ENCODE measurements at places on chromosomes 16 and 17.

GRCh38 chr17:34885076-34885475, 76.2 kb downstream of the CCT6B start:
- no peak for DNase-seq

- no peak for DNase-seq
Observed at GRCh38 chr17:55062921-55063320, 94.4 kb downstream of the STXBP4 start.

GRCh38 chr16:57749101-57749692, 13.6 kb downstream of the KATNB1 start:
- peak; percentile 71 for DNase-seq

DNA sequence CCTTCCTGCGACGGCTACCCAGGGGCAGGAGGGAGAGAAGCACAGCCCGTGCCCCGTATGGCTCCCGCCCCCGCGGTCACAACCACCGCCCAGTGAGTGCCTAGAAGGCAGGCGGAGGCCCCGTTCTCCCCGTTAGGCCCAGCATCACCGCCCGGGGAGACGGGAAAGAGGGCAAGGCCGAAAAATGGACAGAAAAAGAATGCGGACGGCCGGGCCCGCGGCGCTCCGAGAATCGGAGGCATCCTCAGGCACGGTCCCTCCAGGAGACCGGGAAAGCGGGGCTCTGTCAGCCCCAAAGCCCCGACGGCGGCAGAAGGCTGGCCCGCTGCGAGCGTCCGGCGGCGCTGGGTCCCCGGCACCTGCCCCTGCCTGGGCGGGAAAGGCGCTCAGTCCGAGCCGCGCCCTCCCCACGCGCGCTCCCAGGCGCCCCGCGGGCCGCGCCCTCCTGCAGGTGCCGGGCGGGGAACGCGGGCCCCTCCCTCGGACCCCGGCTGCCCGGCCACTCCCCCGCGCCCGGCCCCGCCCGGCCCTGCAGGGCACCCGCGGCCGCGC, 407 bp downstream of the MCRIP1 start:
- DNase-seq = no peak

DNA sequence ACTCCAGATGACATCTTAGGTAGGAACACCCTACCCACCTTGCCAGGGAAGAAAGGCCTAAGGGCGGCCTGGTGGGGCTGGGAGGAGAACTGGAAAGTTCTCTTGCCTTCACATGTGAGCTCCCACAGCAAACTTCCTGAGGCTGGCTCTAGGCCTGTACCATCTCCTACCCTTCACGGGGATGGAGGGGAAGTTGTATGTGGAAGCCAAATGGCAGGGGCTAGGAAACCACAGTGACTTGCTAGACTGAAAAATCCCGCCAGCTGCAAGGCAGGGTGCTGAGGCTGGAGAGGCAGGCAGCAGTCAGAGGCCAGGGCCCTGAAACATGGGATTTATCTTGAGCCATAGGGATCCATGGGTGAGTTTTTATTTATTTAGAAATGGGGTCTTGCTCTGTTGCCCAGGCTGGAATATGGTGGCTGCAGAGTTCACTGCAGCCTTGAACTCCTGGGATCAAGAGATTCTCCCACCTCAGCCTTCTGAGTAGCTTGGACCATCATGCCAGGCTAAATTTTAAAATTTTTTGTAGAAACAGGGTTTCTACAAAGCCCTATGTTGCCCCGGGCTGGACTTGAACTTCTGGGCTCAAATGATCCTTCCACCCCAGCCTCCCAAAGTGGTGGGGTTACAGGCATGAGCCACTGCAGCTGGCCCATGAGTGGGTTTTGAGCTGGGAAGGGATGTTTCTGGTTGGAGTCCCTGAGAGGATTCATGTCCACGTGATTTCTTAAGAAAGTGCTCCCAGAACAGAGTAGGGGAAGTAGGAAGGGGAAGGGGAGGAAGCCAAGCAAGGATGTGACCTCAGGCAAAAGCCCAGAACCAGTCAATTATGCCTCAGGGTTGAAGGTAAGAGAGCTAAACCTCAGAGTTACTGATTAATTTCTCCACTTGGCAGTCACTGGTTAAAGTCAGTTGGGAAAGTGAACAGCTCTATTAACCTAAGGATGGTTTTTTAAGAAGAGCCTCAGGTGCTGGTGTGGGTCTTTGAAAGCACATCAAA, 4.0 kb upstream of the KAT8 start:
- DNase-seq = no peak

- no peak for DNase-seq
Observed at GRCh38 chr17:34167354-34167753, 87.7 kb upstream of the CCL2 start.

DNA sequence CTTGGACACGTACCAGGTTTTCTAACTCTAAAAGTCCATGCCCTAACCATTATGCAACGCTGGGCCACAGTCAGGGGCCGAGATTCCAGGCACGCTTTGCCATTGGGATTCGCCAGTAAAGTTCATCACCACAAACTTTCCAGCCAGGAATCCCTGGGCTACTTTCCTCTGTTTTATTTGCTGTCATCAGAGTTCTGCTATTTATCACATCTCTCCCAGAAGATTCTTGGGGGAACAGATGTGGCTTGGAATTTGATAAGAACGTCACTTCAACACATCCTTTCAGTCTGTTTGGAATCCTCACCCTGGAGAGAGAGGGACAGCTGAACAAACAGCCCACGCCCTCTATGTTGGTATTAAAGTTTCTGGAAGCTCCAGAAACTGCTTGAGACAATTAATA, 109.6 kb upstream of the CACNG3 start:
- no peak for DNase-seq

Data from HFF-Myc (cell line).